ENCODE measurements at places on chromosomes 7 and 10.

DNA sequence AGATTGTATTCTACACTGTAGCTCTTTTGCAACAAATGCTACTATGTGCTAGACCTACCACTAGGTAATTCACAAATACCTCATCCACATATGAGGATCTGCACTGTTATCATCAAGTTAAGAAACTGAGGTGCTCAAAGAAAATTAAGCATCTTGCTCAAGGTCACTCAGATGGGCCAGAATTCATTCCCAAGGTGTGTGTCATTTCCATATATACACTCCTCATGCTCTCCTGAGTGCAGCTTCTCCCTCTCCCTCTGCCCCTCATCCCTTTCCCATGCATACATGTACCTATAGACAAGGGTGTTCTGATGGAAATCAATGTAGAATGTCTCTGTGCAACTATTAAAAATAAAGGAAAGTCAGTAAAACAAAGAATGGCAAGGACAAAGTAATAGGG is 146.2 kb downstream of the ZNF438 start:
- no peak for DNase-seq

- no peak for DNase-seq
These were observed 32.0 kb upstream of the PLEKHA1 start for GRCh38 chr10:122342293-122343134.

DNA sequence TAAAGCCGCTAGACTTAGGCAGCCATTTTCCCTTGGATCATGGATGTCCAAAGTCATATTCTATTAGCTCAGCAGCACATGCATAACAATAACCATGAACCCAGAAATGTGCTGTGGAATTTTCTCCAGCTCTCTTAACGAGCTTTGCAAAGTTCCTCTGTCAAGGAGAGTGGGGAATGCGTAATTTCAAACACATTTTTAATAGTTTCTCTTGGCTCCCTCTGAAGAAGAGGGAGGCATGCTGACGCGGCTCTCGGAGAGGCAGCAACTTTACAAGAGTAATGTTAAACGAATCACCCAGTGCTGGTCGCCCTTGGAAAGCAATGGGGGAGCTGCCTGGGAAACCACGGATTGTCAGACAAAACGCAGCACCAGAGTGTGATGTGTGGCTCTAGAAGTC is 114.8 kb downstream of the RAB18 start:
- no peak for DNase-seq

DNA sequence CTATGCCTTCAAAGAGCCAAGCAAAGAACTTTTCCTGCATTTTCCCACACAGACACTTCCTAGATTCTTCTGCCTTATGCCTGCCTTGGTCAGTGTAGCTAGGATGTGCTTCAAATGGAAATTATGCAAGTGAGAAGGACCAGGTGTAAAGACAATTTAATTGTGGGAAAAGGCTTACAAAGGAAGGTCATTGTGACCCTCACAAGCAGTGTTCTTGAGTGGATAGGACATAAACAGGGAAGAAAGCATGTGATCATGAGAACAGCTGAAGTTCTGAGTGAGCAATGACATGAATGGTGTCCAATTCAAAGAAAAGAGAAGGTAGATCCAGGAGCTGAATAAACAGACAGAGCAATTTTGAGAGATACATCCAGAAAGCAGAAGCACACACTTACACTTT is 1.3 kb upstream of the PIP start:
- DNase-seq: no peak

GRCh38 chr7:4738711-4739527 is 36.5 kb upstream of the AP5Z1 start:
- DNase-seq: no peak

DNA sequence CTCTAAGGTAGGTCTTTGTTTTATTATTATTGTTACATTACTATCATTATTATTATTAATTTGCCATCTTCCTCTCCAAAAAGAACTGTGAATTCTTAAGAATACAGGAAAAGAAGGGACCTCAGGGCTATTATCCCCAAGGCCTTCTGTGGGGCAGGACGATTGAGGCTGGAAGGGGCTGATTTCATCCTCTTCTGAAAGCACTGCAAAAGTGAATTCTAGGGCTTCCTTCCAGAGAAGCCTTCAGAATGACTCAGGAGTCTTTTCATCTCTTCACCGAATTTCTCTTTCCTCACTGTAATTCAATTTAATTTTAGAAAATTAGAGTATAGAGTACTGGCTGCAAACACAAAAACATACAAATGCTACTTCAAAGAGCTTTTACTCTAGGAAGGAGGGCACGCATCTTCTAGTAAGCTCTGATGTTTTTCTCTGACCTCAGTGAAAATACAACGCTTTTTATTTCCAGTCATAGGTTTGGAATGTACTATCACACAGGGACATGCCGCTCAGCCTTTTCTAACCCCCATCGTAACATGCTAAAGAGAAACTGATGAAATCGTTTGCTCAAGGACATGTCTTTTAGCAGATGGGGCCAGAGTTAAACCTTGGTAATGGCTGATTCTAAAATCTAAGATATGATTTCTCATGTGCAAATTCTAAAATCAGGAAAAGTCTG is 280.2 kb upstream of the PITRM1 start:
- no peak for DNase-seq

GRCh38 chr10:132652446-132652845 is 114.9 kb downstream of the INPP5A start:
- DNase-seq: no peak

DNA sequence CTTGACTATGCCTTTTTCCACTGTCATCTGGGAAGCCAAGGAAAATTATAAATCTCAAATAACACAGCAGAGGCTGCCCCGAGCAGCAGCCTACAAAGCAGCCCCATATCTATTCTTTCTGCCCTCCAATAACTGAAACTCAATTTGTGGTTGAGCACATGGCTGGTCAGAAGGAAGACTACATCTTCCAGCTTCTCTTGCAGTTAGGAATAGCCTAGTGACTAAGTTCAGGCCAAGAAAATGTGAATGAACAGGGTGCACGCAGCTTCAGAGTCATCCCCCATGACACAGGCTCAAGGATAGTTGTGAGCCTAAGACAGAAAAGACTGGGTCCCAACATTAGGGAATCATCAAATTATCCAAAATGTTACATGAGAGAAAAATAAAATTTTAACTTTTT is 42.3 kb downstream of the CHCHD3 start:
- no peak for DNase-seq

DNA sequence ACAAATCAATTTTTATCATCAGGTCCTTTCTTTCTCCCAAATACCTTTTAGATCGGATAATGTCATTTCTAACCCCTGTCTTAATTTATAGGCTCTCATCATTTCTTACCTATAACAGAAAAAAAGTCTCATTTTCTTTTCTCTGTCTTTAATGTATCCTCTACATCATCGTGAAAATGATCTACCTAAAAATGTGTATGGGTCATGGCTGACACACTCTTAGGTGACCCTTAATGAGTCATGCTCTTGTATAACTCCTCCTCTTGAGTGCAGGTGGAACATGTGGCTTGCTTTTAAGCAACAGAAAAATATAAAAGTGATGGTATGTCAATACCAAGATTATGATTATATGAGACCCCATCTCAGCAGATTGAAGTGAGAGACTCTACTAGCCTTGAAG is 139.4 kb downstream of the SEMA3C start:
- no peak for DNase-seq

DNA sequence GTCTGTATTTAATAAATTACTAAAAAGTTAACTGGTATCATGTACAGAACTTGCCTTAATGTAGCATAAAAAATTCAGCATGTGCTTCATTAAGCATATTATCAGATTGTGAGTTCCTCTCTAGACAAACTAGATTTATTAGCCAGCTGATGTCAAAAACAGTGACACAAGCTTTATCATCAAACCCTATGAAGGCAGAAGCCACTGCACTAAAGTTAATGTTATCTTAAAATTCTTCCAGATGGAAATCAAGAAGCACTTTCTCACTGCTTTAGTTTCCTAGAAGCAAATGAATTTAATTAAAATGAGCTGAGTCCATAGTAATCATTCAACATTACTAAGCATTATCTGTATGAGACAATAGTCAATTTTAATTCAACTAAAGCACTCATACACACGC is 96.4 kb downstream of the ARHGAP12 start:
- no peak for DNase-seq

DNA sequence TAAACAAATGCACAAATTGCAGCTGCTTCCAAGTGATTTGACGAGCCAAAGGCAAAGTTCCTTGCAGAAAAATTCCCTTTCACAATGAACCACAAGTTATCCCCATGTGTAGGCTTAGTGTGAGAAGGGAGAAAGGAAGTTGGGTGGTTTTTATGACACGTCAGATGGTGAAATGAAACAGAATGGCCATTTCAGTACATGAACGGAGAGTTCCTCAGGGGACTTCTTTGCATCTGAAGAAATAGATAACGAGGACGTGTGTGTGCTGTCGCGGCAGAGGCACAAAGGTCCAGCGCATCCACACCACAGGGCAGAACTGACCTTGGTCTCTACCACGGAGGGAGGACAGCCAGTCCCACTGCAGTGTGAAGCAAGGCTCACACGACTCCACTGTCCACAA is 135.9 kb downstream of the PAXIP1 start:
- DNase-seq: no peak

- no peak for DNase-seq
These were observed 64.8 kb downstream of the C10orf143 start for GRCh38 chr10:130045801-130046321.

- DNase-seq: no peak
These were observed 51.9 kb upstream of the A1CF start for GRCh38 chr10:50937230-50937907.

DNA sequence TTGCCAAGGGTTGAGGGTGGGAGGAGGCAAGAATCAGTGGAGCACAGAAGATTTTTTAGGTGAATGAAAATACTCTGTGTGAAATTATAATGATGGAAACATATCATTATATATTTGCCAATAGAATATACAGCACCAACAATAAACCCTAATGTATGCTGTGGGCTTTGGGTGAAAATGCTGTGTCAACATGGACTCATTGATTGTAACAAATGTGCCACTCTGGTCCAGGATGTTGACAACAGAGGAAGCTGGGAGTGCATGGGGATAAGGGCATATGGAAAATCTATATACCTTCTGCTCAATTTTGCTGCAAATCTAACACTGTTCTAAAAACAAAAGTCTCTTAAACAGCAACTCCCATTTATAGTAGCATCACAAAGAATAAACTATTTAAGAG is 114.3 kb downstream of the LYZL1 start:
- no peak for DNase-seq

GRCh38 chr10:70829543-70829942 is 13.8 kb downstream of the SGPL1 start:
- no peak for DNase-seq

GRCh38 chr10:14598809-14599764 is 175.6 kb downstream of the FAM107B start:
- DNase-seq: no peak

GRCh38 chr7:112940314-112940732 is 146.3 kb downstream of the GPR85 start:
- no peak for DNase-seq

GRCh38 chr7:1103009-1103788 is 15.3 kb downstream of the GPER1 start:
- DNase-seq: no peak

DNA sequence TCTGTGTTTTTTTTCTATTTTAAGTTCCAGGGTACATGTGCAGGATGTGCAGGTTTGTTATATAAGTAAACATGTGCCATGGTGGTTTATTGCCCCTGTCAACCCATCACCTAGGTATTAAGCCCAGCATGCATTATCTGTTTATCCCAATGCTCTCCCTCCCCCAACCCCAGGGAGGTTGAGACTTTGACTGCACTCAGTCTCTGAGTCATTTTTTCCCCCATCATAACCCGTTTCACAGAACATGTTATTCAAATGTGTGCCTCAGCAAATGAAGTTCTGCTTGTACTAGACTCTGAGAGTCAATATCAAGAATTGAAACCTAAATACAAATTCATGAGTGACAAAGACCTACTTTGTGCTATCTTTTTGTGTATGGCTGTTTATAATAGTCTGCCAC is 70.0 kb upstream of the CYP26C1 start:
- DNase-seq: no peak

- DNase-seq: no peak
These were observed 369.0 kb downstream of the PARD3 start for GRCh38 chr10:34446049-34446448.

DNA sequence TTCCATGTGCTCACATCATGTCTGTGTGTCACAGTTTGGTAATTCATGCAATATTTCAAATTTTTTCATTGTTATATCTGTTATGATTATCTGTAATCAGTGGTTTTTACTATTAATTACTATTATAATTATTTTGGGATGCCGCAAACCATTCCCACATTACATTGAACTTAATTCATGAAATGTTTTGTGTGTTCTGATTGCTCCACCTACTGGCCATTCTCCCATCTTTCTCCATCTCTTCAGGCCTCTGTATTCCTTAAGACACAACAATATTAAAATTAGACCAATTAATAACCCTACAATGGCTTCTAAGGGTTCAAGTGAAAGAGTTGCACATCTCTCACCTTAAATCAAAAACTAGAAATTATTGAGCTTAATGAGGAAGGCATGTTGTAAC is 398.5 kb downstream of the PCDH15 start:
- no peak for DNase-seq

DNA sequence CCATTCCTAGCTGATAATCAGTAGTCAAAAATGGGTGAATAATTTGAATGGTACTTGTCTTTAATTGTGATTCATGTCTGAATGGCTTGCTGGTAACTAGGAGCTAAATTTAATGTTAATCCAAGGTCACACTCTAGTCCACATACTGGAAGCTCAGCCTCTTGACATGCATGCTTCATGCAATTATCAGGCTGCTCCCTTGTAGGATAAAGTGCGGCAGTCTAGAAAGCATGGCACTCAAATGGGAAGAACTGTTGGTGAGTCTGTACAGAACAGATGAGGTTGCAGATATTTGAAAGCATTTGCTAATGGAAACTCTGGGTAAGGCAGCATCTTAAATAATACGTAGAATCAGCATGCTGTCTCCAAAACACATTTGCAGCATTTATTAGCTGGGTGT is 499.4 kb downstream of the AUTS2 start:
- no peak for DNase-seq

DNA sequence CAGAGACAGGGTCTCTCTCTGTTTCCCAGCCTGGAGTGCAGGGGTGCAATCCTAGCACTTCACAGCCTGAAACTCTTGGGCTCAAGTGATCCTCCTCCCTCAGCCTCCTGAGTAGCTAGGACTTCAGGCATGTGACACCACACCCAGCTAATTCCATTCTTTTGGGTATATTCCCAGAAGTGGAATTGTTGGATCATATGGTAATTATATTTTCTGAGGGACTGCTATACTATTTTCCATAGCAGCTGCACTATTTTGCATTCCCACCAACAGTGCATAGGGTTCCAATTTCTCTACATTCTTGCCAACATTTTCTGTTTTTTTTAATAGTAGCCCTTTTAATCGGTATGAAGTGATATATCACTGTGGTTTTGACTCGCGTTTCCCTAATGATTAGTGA is 30.0 kb upstream of the RAB11FIP2 start:
- no peak for DNase-seq

- DNase-seq: no peak
These were observed 43.4 kb downstream of the SHTN1 start for GRCh38 chr10:116961406-116962251.

- no peak for DNase-seq
These were observed 266.7 kb upstream of the PLXDC2 start for GRCh38 chr10:19549503-19549902.

- no peak for DNase-seq
These were observed 334.3 kb upstream of the SEMA3D start for GRCh38 chr7:85521108-85521694.

GRCh38 chr10:75201793-75202307 is 8.7 kb upstream of the VDAC2 start:
- DNase-seq: no peak

GRCh38 chr10:23156447-23157150 is 35.5 kb upstream of the PTF1A start:
- no peak for DNase-seq

- DNase-seq: no peak
These were observed 10.2 kb downstream of the CLIP2 start for GRCh38 chr7:74299401-74299800.
